KG1 (cell line): ENCODE measurements at places on chromosomes 2 and 18.
A peak's percentile ranks its signal among the peaks of the same experiment; 100 is the strongest.

DNA sequence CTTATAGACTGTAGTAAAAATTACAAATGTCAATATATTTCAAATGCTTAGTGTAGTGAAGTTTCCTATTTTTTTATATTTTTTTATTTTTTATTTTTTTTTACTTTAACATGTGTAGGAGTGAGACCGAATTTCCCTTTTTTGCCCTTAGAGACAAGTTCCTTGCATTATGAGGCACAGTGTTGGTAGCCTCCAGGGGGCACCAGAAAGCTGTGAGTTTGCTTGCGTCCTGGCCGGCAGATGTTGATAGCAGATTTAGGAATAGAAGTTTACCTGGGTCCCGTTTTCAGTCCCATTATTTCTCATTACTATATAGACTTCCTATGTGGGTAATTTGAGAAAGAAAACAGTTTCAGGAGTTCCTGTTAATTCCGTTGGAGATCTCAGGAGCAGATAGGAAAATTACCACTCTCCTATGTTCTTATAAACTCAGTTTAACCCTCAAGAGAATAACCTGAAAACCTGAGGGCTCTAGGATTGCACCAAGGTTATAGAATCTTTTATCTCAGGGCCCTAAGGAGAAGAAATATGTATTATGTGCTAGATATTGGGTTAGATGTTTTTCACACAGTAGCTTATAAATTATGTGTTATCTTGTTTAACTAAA, 157.5 kb upstream of the SESTD1 start:
- peak; percentile 2 for DNase-seq

GRCh38 chr2:69624131-69624530, 19.4 kb downstream of the AAK1 start:
- no peak for DNase-seq

DNA sequence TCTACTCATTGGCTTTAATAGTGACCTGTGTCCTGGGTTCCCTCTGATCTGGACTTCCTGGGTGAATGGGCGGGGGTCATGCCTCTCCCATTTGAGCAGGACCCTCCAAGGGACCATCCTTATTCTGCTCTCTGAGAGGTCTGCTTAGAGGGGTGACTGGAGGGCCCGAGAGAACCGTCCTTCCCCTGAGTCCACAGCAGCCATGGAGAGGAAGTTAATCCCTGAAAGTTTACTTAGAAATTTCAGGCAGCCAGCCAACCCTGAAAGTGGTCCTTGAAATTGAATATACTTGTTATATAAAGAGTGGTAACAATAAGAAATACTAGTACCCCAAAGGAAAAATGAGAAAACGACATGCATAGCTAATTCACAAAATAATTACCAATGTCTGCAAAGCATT, 226.1 kb downstream of the DYSF start:
- no peak for DNase-seq

DNA sequence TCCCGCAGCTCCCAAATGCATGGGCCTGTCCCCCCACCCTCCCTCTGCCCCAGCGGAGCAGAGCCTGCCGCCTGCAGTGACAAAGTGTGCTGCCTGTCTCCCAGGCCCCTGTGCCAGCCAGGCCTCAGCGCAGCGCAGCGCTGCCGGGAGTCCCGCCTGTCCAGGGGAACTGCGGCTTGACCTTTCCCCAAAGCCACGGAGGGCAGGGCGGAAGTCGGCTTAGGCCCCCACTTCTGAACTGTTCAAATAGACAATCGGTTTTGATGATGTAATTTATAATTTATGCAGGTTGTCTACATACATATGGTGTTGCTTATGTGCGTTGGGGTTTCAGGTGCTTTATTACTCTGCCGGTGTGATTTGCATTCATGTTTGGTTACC, 7.1 kb downstream of the GBX2 start:
- DNase-seq, result no peak
